ENCODE measurements at places on chromosomes 2 and 18.

GRCh38 chr2:38462121-38462661, 85.1 kb upstream of the ATL2 start:
- DNase-seq: no peak

DNA sequence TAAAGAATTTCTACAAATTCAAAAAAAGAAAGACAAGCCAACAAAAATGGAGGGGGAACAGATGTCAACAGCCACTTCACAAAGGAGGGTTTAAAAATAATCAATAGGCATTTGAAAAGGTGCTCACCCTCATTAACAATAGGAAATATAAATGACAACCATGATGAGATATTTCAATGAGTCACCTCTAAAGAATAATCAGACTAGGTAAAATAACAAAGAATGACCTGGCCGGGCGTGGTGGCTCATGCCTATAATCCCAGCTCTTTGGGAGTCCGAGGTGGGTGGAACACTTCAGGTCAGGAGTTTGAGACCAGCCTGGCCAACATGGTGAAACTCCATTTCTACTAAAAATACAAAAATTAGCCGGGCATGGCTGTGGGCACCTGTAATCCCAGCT, 133.6 kb downstream of the KCNE4 start:
- DNase-seq: no peak

- DNase-seq: no peak
These were observed 13.9 kb upstream of the RAB31 start for GRCh38 chr18:9694174-9694573.

GRCh38 chr2:205763708-205764211, 81.5 kb downstream of the NRP2 start:
- no peak for DNase-seq

DNA sequence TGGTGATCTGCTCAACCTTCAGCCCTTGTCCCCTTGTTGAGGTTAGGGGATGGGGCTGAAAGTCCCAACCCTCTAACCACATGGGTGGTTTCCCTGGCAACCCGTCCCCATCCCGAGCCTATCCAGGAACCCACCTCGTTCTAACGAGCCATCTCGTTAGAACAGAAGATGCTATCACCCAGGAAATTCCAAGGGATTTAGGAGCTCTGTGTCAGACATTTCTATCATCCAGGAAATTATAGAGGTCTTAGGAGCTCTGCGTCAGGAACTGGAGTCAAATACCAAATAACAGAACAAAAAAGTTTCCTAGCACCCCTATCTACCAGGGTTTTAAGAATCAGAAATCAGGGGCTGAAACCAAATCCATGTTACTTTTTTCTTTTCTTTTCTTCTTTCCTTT, 90.3 kb upstream of the LCLAT1 start:
- no peak for DNase-seq

- DNase-seq: no peak
These were observed 38.3 kb downstream of the CRYGD start for GRCh38 chr2:208086029-208086428.

GRCh38 chr2:168176402-168176801, 71.0 kb downstream of the STK39 start:
- no peak for DNase-seq

DNA sequence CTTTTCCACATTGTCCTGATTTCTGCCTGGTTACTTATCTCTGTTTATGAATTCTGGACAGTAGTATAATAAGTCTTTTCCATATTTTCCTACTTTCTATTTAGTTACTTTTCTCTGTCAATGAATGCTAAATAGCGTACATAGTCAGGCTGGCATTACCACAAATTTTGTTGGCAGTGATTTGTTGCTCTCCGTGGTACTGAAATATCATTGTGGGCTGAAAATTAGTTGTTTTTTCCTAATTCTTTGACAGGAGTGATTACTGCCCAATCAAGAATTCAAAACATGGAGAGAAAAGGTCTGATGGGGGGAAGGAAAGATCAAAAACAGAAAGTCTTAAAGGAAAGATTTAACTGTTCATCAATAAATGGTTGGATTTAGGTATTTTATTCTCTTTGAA, 7.7 kb upstream of the GALNT13 start:
- no peak for DNase-seq

- no peak for DNase-seq
These were observed 116.6 kb upstream of the FAM136A start for GRCh38 chr2:70418514-70418913.

- DNase-seq: no peak
These were observed 74.6 kb upstream of the UBXN4 start for GRCh38 chr2:135667045-135667444.

DNA sequence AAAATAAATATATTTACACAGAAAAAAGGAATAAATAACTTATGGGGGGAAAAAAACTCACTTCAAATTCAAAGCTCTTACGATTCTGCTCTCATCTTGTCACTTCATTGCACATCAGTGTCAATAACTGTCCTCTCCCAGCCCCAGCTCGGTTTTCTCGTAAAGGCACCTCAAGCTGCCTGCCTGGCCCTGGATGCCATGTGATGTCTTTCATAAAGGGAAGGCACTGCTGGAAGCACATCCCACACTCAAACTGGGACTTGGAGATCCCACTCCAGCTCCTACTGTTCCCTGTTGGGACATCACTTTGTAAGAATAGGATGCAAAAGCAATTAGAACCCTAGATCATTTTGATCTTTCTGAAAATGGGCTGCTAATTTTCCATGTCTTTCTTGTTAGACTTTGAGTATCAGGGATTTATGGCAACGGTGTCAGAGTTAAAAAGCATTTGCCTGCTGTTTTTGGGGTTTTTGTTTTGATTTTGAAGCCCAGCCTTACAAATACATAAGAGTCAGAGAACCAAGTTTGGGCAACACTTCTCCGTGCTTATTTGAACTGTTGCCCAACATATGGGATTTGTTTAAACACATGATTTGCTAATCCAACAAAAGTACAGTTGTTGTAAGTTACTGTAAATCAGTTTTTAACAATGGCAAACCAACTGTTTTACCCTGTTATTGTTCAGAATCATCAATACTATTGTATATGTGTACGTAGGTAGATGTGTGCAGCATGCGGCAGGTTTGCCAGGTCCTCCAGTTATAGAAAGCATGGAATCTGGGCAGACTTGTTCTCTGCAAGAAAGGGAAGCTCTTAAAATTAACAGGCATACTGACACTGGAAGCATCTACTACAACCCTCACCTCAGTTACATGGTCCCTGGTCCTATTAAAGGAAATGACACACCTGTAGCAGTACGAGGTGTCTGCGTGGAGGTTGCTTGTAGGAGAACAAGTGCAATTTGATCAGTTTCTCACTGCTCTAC, 20.6 kb downstream of the SERTAD2 start:
- no peak for DNase-seq

- DNase-seq: no peak
These were observed 152.9 kb upstream of the EPAS1 start for GRCh38 chr2:46144133-46144800.

DNA sequence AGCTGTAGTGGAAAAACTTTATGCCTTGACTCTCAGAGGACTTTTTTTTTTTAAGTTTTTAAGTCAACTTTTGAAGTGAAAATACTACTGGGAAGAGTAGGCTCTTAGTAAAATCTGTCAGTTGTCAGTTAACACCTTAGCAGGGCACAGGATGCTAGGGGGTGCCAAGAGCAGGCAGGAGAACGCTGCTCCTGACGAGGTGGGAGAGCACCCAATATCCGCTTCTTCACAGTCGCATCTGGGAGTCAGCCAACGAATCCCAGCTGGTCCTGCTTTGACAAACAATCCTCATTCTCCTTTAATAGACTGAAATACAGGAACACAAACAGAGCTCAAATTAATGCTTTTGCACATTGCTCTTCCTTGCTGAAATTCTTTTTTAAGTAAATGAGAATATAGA, 709.5 kb upstream of the ACVR2A start:
- DNase-seq: peak; percentile 5

- DNase-seq: no peak
These were observed 52.6 kb downstream of the PPP4R1 start for GRCh38 chr18:9561759-9562158.

DNA sequence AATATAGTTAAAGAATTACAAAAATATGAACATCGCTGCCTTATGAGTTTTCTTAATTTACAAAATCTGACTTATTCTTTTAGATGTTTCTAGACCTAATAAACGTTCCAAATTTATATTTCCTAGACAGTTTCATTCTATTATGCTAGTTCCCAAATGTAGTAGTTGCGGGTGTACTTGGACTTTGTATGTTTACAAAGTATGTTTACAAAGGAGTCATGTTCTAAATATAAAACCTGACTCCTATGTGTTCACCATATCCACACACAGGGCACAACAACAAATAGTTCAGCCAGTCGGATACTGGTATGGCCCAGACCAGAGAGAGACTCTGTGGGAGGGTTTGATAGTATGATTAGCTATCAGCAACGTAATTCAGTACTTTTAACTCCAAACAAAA, 230.7 kb downstream of the KCNH7 start:
- DNase-seq: no peak

GRCh38 chr2:15169326-15170069, 391.6 kb downstream of the NBAS start:
- no peak for DNase-seq

DNA sequence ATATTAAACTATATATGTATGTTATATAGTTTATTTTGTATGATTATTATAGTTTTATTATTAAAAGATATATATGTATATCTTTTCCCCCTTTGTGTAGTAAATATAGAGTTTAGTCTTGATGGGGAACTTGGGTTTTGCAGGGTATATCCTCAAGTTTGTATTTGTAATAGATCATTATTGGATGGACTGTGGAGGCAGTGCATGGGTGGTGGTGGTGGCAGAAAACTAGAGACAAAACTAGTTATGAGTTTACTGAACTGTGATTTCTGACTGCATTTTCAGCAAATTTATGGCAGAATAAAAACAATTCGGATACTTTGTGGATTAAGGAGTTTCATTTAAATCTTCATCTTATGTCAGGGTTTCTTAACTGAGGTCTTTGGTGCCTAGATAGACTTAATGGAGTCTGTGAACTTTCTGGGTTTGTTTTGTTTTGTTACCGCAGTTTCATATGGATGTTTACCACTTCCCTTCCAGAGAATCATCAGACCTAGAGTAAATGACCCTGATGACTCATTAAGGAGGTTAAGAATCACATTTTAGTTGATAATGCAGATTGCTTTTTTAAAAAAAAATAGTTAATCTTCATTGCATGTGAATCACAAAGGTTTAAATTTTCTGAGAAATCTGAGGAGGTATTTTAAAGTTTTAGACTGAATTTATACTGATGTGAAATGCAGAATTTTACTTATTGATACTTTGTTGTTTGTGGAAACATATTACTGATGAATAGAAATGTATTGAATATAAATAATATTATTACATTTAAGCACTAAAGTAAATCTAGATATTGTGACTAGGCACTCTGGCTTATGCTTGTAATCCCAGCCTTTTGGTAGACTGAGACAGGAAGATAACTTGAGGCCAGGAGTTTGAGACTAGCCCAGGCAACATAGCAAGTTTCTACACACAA, 14.5 kb downstream of the EPC2 start:
- no peak for DNase-seq

DNA sequence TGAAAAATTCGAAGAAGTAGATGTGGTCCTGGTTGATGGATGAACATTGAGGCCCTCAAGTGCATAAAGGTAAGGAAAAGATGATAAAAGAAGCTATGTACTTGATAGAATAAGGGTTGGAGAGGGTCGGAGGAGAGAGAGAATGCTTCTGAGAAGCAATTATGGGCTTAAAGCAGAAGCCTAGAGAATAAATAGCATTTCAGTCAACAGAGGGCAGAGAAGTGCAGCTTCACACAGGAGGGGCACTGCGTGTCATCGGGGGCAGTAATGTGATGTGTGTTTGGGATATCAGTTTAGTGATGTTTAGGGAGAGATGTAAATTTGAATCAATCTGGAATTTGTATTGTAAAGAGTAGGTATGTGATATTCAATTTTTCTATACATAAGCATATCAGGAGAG, 334.5 kb downstream of the PIK3C3 start:
- no peak for DNase-seq

- no peak for DNase-seq
These were observed 24.8 kb upstream of the TUBB6 start for GRCh38 chr18:12283256-12283655.

DNA sequence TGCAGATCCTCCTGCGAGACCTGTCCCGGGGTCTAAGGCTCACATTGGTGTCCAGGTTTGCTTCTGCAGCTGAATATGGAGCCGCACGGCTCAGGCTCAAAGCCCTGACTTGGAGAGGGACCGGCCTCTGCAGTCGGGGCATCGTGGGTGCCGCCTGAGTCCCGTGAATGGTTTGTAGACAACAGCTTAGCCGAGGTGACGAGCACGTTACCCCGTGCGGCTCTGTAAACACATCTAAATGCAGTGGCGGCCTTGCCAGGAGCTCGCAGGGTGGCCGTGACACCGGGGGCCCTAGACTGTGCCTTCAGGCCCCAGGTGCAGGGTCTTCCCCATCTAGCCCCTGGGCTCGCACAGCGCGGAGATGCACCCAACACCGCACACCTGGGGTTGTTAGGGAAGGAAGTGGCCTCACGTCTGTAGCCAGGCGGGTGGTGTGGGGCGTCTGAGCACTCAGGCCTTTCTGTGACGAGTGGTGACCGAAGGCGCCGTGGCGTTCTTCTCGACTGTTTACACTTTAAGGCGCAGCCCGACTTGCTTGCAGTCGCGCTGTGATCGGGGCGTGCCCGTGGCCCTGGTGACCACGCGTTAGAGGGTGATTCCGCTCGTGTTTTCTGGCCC, 91.6 kb downstream of the NFATC1 start:
- DNase-seq: no peak

DNA sequence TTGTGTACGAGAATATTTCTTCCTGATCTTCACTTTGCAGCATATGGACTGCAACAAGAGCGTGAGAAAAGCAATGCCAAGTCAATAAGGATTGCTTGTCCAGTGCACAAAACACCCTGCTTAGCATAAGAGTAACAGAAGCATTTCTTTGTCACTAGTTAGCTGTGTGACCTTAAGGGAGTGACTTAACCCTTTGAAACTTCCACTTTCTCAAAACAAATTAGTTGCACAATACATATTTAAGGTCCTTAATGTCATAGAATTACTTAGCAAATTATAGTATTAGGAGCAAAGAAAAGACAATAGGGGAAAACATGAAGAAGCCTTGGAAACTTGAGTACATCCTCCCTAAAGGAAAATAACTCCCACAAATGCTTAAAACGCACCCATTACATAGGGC, 230.1 kb downstream of the RNF152 start:
- DNase-seq: no peak

- DNase-seq: no peak
These were observed 13.2 kb upstream of the NCK2 start for GRCh38 chr2:105731511-105731910.

DNA sequence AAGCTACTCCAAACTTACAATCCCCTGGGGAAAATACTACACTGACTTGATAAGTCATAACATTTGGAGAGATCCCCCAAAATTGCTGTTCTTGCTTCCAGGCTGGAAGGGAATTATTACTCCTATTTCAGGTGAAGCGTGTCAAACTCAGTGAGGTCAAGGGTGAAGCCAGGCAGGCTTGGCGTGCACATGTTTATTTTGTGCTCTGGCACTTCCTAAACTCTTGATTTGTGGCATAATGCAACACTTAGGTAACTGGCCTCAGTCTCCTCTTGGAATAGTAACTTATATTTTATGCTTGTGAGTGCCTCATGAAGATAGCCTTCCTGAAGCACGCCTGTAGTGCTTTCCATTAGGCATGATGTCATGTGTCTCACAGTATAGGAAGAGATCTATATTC, 751.2 kb downstream of the CNTNAP5 start:
- no peak for DNase-seq

- DNase-seq: no peak
These were observed 29.9 kb upstream of the SELENOI start for GRCh38 chr2:26316041-26316440.

Data from hippocampal formation (tissue), 2 donors.